Amygdala (tissue), 56 donors: ENCODE measurements at places on chromosomes 11 and 22.

DNA sequence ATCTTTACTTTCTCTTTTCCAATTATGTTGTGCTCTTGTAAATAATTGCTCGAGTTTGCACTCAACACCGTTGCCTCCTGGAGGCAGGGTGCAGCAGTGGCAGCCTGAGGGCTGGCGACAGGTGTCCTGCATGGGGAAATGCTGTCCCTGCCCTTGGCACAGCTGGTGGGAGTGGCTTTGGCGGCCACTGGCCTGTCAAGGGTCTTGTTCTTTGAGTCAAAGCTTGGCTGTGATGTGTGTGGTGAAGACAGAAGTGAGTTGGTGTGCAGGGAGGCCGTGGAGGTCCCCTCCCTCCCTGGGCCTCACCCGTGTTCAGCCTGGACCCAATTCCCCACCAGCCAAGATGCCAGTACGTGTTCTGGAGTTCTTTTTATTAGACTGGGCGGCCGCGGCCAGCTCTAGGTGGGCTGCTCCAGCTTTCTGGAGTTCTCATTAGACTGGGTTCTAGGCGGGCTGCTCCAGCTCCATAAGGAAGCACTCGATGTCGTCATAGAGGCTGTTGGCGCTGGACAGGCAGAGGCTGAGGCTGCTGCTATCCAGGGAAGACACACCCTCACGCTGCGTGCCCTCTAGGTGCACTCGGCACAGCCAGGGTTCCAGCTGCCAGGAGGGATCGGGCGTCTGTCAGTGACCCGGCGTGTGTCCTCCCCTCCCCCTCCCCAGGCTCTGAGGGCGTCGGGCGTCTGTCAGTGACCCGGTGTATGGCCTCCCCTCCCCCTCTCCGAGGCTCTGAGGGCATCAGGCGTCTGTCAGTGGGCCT, 3.4 kb downstream of the IRF7 start:
- no peak for DNase-seq

GRCh38 chr11:35479731-35480130, 45.7 kb downstream of the PAMR1 start:
- DNase-seq: no peak

GRCh38 chr11:62593434-62594044, 2.2 kb upstream of the TUT1 start:
- peak; percentile 47 for DNase-seq

DNA sequence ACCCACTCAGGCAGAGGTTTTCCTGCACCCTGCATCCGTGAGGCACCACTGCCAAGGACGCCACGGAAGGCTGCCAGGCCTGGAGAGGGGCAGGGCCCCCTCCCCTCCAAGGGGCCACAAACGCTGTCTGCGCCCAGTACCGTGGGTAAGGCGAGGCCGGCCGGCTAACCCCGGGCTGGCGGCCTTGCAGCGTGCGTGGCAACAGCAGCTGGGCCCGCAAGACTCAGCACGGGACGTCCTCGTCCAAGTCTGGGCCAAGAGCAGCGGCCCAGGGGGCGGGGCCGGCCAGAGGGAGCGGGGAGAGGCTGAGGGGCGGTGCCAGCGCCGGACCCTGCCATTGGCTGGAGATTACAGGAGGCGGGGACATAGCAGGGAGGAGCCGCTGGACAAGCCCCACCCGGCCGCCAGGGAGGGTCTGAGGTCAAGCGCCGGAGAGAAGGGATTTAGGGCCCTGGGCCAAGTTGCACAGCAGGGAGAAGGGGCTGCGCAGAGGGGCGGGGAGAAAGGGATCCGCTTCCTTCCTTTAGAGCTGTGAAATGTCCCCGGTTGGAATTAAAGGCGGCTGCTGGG, 16.0 kb downstream of the SLC43A1 start:
- peak; percentile 91 for DNase-seq

GRCh38 chr11:116925050-116925449, 87.6 kb upstream of the APOA1 start:
- no peak for DNase-seq

GRCh38 chr22:29786031-29786430, 18.9 kb downstream of the UQCR10 start:
- DNase-seq: no peak

GRCh38 chr11:131430473-131431208, 60.2 kb downstream of the NTM start:
- no peak for DNase-seq

GRCh38 chr11:126205359-126205758, 6.1 kb downstream of the RPUSD4 start:
- DNase-seq: no peak

GRCh38 chr11:29166306-29166705, 850.5 kb downstream of the KCNA4 start:
- DNase-seq: no peak

GRCh38 chr11:80173371-80174136, 732.7 kb upstream of the TENM4 start:
- no peak for DNase-seq

GRCh38 chr11:64358907-64359711, at the start of gene RPS6KA4:
TSS of gene RPS6KA4 (plus strand) at chr11:64359162. CDS start at chr11:64359236, 74 bp downstream.
- no peak for DNase-seq

DNA sequence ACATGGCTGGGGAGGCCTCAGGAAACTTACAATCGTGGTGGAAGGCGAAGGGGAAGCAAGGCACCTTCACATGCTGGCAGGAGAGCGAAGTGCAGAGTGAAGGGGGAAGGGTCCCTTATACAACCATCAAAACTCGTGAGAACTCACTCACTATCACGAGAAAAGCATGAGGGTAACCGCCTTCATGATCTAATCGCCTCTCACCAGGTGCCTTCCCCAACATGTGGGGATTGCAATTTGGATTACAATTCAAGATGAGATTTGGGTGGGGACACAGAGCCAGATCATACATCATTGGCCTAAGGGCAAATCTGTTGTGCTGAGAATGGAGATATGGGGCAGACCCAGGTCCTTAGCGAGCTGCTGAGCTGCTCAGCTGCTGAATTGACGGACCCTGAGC, 13.1 kb downstream of the C1QTNF6 start:
- no peak for DNase-seq

DNA sequence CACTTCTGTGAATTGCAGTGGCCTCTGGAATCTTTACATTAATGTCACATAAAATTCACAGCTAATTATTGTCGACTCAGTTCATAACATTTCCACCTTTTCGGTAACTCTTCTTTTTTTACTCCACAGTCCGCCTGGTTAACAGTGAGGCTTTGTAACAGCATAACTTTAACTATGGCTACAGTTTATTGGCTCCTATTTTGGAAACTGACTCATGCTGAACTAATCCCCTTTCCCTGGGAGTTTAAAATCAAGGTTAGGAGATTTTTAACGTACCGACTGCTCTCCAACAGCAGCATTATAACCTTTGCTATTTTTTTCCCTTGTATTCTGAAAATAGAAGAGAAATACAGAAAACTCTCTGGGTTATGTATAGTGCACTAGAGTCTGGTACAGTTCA, 3.2 kb upstream of the POGLUT3 start:
- no peak for DNase-seq

DNA sequence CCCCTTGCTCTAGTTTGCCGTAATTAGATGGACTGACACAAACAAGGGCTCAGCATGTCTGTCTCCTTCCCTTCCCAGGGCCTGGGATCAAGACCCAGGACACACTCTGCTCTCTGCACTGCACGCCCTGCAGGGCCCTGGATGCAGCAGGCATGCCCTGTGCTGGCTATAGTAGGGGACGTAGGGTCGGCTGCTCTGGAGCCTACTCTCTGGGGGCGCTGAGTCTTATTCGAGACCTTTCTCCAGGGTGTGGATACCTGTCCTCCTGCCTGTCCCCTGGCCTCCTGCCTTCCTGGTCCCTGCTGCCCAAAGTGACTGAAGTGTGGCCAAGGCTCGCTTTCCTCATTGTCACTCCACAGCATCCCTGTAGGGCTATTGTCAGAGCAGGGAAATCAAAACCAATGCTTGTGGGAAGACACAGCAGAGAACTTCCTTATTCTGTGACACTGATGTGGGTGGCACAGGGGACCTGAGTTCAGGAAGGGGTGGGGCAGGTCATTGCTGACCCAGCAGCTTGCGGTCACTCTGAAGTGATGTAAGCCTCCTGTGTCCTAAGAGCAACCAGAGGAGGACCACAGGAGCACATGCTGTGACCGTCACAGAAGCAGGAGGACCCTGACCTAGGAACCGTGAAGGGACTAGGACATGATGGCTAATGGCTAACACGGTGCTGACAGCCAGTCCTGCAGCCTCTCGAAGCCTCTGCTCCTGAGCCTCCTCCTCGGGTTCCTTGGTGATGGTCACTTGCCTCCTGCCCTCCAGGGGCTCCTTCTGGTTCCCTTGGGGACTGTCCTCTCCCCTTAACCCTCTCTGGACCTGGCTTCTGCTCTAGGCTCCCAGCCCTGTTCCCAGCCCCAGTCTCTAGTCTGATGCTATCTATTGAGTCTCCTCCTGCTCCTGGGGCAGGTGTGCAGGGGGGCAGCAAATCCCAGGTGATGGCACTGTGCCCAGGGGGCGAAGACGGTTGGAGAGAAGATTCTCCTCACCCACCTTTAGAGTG, 10.3 kb downstream of the APOBEC3A start:
- DNase-seq: no peak

DNA sequence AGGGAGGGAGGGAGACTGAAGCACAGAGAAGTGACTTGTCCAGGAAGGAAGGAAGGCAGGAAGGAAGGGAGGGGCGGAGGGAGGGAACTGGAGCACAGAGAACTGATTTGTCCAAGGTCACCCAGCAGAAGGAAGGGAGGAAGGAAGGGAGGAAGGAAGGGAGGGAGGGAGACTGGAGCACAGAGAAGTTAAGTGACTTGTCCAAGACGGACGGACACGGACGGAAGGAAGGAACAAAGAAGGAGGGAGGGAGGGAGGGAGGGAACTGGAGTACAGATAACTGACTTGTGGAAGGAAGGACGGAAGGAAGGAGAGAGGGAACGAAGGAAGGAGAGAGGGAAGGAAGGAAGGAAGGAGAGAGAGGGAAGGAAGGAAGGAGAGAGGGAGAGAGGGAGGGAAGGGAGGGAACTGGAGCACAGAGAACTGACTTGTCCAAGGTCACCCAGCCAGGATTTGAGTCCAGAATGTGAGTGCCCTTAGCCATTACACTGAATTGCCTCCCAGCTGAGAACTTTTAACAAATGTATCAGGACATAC, 1.5 kb downstream of the SLC35F2 start:
- no peak for DNase-seq

GRCh38 chr22:24083361-24083760, 72.3 kb downstream of the CABIN1 start:
- no peak for DNase-seq

GRCh38 chr11:11587122-11587521, 34.7 kb downstream of the GALNT18 start:
- no peak for DNase-seq

DNA sequence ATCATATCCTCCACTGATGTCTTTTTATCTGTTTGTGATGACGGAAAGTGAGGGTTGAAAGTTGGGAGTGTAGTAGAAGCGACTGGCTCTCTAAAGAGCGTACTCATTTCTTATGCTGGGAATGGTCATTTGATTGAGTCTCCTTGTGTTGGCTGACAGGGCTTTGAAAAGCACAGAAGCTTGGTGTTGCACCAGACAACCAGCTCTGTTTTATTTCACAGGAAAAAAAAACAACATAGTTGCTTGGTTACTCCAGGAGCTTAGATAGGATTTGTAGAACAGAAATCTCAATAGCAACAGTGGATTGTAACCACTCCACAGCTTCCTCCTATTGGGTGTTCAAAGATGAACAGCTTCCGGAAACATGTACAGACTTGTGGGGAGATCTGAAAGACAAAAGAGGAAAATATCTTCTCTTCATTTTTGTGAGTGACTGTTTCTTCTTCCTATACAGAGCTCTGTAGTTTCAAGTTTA, 2.7 kb downstream of the RBM14 start:
- no peak for DNase-seq

DNA sequence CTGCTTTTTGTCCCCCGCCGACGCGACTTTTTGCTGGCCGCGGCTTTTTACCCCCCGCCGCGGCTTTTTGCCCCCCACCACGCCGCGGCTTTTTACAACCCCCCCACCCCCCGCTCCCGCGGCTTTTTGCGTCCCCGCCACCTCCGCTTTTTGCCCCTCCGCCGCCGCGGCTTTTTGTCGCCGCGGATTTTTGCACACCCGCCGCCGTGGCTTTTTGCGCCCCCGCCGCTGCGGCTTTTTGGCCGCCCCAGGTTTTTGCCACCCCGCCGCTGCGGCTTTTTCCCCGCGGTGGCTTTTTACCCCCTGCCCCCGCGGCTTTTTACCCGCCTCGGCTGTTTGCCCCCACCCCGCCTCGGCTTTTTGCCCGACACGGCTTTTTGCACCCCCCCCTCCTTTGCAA, 205.5 kb downstream of the CCT8L2 start:
- no peak for DNase-seq

DNA sequence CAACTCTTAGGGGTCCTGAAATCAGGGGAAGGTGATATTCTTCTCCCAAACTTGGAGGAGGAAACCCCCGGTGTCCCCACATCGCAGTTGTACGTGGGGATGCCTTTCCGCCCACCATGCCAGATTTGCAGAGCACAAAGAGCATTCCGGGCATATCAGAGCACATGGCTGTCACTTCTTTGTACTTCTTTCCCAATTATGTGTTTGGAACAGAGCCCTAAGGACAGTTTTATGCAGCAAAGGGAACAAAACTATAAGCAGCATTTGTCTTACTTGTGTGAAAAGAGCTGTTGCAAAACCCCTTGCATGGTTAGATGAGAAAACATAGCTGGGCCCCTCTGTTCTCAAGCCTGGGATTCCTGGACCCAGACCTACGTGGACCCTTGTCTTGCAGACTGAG, 41.2 kb downstream of the NTM start:
- DNase-seq: no peak

DNA sequence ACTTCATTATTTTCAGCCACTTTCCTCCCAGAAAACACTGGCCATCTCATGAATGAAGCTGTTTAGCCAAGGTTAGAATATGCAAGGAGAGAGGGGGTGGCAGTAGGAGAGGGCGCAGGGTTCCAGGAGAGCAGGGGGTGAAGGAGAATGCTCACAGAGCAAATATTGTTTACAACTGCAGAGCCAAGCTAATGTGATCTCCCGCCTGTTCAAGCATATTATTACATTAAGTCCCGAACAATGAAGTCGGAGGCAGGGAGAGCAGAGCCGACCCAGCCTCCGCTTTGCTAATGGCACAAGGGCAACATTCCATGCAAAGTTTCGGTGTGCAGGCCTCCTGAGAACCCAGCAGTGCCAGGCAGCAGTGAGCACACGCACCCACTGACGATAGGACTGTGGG, 80.1 kb downstream of the MICAL3 start:
- no peak for DNase-seq

GRCh38 chr11:72321381-72321996, 77.5 kb upstream of the PHOX2A start:
- no peak for DNase-seq
